ENCODE measurements at places on chromosomes 4 and X.

GRCh38 chr4:150852216-150852615, 162.9 kb downstream of the LRBA start:
- DNase-seq: no peak

DNA sequence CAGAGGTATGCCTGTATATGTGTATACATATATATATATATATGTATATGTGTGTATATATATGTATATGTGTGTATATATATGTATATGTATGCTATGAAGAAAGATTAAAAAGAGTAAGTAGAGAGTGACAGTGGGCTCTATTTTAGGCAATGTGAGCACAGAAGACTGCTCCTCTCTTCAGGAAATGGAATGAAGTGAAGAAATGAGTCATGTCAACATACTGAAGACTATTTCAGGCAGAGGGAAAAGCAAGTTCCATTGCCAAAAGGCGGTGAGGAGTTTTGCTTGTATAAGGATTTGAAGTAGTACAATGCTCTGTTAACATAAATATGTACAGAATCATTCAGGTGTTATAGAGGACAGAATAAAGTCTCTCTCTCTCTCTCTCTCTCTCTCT, 773.2 kb upstream of the FTHL17 start:
- DNase-seq: no peak

- DNase-seq: no peak
Measured at GRCh38 chr4:82886147-82886942, 4.6 kb downstream of the SEC31A start.

DNA sequence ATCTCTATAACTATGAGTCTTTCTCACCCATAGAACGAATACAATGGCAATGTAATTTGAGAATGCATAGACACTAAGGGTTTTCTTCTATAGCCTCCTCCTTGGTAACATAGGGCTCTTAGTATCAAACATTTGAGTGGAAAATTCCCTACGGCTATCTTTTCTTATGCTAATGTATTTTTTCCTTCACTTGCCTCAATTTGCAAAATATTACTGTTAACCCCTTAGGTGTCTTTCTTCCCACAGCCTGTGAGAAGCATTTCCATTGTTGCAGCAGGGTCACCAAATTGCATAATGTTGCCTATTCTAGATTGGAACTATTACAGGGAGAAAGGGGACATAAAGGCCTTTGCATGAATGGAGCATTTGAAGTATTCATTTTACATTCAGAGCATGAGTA, 140.5 kb upstream of the RAPGEF2 start:
- no peak for DNase-seq

DNA sequence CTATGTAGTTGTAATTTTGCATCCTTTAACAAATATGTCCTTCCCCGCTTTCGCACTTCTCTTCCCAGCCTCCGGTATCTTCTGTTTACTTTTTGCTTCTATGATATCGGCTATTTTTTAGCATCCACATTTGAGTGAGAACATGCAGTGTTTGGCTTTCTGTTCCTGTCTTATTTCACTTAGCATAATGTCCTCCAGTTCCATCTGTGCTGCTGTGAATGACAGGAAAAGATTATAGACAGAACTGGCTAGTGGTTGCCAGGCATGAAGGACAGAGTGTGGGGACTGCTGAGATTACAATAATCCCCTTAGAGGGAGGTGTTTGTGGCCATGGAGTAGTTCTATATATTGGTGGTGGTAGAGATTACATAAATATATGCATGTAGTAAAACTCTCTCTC, 588.6 kb downstream of the NLGN4X start:
- no peak for DNase-seq

- no peak for DNase-seq
Measured at GRCh38 chrX:109857584-109858228, 124.6 kb upstream of the ACSL4 start.

DNA sequence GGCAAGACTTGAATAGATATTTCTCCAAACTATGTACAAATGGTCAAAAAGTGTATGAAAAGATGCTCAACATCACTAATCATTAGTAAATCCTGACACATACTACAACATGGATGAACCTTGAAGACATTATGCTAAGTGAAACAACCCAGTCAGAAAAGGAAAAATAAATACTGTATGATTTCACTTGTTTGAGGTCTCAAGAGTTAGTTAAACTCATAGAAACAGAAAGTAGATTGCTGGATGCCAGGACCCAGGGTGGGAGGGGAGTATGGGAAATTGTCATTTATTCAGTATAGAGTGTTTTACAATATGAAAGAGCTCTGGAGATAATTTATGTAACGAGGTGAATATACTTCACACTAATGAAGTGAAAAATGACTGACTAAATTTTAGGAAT, 32.4 kb downstream of the PRMT9 start:
- DNase-seq: no peak

DNA sequence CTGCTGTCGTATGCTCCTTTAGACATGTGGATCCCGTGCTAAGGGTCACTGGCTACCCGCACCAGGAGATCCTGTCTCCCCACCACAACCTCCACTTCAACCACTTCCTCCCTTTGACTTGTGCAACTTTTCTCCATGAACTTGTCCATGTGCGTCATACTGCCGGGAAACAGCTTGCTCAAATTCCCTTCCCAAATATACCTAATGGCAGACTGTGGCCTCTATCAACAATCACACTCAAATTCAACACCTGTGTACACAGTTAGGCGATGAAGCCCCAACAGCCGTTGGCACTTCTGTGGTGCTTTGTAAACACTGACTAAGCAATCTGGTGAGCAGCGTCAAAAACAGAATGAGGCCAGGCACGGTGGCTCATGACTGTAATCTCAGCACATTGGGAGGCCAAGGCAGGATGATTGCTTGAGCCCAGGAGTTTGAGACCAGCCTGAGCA, 49.5 kb downstream of the CD99L2 start:
- no peak for DNase-seq

DNA sequence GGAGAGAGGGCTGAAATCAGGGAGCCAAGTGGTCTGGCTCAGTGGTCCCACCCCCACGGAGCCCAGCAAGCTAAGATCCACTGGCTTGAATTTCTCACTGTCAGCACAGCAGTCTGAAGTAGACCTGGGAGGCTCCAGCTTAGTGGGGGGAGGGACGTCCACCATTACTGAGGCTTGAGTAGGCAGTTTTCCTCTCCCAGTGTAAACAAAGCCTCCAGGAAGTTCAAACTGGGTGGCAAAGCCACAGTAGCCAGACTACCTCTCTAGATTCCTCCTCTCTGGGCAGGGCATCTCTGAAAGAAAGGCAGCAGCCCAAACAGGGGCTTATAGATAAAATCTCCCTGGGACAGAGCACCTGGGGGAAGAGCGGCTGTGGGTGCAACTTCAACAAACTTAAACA, 88.1 kb downstream of the NPFFR2 start:
- no peak for DNase-seq

DNA sequence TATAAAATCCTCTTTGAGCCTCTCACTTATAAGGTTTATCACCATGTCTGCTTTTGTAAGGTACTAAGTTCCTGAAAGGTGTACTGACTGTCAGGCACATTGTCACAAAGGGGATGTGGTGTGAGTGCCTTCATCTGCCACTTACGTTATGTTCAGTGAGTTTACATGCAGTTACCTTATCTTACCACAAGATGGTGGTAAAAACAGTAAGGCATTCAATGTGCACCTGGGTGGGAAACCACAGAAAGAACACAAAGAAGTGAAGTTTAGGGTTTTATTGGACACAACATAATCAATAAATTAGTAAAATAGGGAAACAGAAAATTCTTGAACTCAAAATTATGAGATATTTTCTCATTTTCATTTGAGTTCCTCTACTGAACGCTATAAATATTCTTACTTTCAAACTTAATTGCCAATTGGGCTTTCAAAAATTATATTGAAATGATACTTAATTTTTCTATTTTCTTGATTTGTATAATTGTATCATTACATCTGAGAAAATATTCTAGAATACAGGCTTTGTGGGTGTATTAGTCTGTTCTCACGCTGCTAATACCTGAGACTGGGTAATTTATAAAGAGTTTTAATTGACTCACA, 650.8 kb downstream of the PCDH7 start:
- no peak for DNase-seq

GRCh38 chrX:71216485-71216884, 6.5 kb upstream of the GJB1 start:
- no peak for DNase-seq

DNA sequence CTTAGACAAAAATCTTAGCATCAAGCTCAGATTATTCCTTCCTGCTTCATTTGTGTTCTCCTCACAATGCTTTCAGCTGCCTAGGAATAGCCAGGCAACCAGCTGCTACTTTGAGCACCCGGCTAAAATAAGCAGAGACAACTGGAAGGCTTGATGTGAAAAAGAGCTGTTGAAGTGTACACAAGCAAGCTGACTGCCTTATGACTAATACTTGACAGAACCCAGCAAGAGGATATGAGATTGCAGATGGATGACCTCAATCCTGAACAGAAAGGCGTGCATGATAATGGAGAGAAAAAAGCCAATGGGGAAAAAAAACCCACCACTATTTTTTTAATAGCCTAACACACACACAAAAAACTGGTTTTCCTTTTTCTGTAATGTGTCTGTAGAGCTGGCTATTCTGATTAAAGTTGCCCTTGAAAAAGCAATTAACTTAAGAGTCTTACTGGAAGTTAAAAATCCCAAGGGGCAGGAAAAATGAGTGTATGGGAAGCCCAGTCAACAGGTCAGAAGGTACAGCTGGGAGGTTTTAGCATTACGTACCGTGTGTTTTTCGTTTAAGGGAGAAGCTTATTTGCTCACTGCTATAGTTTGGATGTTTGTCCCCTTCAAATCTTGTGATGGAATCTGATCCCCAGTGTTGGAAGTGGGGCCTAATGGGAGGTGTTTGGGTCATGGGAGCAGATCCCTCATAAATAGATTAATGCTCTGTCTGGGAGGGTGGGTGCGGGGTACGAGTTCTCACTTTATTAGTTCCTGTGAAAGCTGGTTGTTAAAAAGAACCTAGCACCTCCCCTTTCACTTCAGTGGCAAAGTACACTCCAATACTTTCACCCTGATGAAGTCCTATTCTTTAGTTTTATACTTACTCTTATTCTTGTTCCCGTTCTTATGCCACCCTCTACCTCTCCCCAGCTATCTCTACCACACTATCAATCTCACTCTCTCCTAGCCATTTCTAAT, 37.1 kb upstream of the HERC6 start:
- no peak for DNase-seq
